Stomach (tissue), 19 donors: ENCODE measurements at places on chromosomes 13 and 19. TPM values are rescaled to one million over a fixed set of nuclear protein-coding genes. Genes with fewer than 3 reads are reported as not detected.

The CABP5 gene
- not detected for total RNA-seq

The LGALS7B gene
- total RNA-seq: not detected

The SIGLEC10 gene
- total RNA-seq: not detected

The PEG3 gene
- total RNA-seq: 0.72 TPM

The LATS2 gene
- total RNA-seq: 16.0 TPM

The SIAH3 gene
- total RNA-seq: not detected

The SBSN gene
- total RNA-seq: not detected

The ZNF283 gene
- total RNA-seq: not detected

The EPN1 gene
- 247 TPM for total RNA-seq

The KIR2DL1 gene
- not detected for total RNA-seq

The CEACAM16 gene
- not detected for total RNA-seq

The FPR3 gene
- not detected for total RNA-seq

The DNM2 gene
- 541 TPM for total RNA-seq

The ZNF726 gene
- 3.5 TPM for total RNA-seq

The OR7A10 gene
- not detected for total RNA-seq

The CD79A gene
- 3.5 TPM for total RNA-seq
